ENCODE measurements at places on chromosomes 3 and 15.

GRCh38 chr15:42604894-42605744 lies 29.7 kb downstream of the STARD9 start:
- peak; percentile 10 for DNase-seq

GRCh38 chr15:66931768-66932633 lies 133.4 kb upstream of the SMAD3 start:
- DNase-seq: peak; percentile 18

GRCh38 chr15:67125589-67126502 lies 60.4 kb downstream of the SMAD3 start:
- DNase-seq: peak; percentile 96

DNA sequence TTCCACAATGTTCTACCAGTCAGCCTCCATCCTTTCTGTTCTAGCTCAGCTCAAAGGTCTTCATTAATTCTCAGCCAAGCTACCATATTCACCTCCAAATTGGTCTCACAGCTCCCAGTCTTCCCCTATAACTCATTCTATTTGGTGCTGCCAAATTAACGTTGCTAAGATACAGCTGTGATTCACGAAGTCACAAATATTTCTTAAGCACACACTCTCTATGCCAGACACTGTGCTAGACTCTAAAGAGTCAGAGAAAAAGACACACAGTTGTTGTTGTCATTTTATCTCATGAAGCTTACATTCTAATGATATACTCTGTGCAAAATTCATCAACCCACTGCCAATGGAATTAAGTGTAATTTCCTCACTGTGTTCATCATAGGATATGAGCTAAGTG lies 102.8 kb downstream of the FRMD5 start:
- DNase-seq: no peak

- no peak for DNase-seq
Observed at GRCh38 chr3:72186400-72186855, 401.5 kb upstream of the PROK2 start.

DNA sequence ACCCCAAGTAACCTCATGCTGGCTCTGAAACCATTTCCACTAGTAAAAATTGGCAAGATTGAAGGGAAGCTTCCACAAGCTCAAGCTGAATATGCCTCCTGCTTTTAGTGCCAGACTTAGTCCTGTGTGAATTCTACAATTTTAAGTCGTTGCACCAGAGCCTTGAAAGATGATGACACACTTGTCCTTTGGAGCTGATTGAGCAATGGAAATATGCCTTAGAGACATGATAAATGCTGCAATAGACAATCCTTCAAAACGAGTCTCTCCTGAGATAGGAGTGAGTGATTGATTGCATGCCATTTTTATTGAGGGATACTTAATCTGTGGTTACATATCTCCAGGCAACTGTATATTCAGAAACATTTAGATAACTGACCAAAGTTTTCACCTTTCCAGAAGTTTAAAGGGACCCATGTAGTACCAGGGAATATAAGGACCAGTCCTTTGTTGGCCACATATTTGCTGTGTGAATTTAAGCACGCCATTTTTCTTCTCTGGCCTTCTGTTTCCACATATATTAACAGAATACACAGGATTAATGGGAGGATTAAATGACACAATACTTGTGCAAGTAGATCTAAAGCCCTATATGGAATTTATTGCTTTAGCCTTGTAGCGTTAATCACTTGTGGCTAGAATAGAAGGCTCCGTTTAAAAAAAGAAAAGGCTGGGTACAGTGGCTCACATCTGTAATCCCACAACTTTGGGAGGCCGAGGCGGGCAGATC lies 65.1 kb downstream of the PPARG start:
- no peak for DNase-seq

- no peak for DNase-seq
Observed at GRCh38 chr15:69593981-69594966, 141.7 kb downstream of the RPLP1 start.

GRCh38 chr3:99945328-99945995 lies 127.8 kb downstream of the CMSS1 start:
- peak; percentile 37 for DNase-seq

GRCh38 chr3:156291272-156292123 lies 171.1 kb downstream of the KCNAB1 start:
- no peak for DNase-seq

GRCh38 chr3:117606866-117607265 lies 897.3 kb downstream of the TUSC7 start:
- DNase-seq: no peak

DNA sequence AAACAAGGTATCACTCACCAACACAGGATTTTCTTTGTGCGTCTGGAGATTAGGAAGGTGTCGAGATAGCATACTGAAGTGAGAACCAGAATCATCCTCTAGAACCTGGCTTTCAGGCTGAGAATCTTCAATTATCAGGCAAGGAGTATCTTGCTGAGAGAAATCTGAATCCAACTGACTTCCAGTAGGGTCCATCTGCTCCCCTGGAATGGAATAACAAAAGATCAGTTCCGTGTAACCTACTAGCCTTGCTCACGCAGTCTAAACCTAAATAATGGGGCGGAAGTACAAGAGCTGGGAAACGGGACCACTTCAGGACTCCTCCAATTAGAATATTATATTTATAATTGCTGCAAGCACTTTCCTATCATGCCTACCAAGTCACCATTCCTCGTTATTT lies 690 bp downstream of the TP53BP1 start:
- no peak for DNase-seq

DNA sequence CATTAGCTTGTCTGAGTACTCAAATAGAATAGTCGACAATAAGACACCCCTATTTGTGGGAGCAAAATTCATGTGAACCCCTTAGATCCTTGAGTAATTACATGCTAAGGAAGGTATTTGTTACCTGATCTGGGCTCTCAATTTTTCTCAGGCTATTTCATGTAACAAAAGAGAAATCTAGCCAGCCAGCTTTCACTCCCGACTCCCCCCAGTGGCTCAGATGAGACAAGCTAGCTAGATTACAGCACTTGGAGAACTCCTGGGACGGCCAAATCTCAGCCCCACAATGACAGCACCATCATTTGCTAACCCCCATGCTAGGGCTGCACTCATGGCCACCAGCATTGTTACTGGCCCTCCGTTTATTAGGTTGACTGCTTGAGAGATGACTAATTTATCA lies 41.3 kb downstream of the GLDN start:
- DNase-seq: no peak

DNA sequence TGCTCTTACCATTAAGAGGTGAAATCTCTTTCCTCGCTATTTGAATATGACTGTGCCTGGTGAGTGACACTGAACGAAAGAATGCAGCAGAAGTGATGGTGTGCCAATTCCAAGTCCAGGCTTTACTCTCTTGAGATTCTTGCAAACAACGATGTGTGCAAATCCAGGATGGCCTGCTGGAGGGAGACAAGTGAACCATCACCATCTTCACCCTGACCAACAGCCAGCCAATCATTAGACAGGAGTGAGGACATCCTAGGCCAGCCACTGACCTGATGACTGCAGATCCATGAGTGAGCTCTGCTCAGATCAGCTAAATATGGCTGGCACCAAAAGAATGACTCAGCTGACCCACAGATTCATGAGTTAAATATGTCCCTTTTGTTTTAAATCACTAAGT lies 878.0 kb downstream of the PDCD6IP start:
- no peak for DNase-seq

GRCh38 chr15:69482686-69483256 lies 30.2 kb downstream of the RPLP1 start:
- no peak for DNase-seq

GRCh38 chr3:99780749-99781148 lies 36.9 kb upstream of the CMSS1 start:
- no peak for DNase-seq

DNA sequence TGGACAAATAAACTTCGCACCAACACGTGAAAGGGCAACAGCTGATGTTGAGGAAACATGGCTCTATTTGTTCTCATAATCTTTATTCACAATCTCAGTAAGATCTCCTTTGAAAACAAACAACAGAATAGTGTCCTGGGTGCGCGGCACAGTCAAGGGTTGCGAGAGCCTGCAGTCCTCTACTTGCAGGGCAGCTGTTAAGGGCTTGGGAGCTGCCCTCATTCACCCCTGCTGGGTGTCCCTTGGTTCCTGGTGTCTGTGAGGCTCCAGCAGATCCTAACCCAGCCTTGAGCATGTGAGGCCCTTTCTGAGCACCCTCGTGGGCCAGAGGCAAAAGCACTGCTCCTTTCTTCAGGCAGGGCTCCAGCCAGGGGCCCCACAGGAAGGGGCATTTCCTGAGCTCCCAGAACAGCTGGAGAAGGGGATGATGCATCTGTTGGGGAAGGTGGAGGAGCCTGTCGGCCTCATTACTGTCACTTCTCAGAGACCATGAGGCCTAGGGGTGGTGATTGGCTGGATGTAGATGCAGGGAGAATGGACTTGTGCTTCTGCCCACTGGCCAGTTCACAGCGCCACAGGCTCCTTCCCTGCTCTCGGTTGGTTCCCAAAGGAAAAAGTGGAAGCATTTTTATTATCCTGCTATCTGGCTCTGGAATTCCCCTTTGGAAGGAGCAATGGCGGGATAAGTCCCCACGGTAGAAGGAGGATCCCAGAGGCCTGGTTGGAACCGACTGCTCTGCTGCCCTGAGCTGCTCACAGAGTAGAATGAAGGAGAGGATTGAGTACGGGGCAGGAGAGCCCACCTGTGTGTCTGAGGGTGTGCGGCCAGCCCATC lies 51.9 kb upstream of the KLF13 start:
- DNase-seq: no peak

- no peak for DNase-seq
Observed at GRCh38 chr15:98785807-98786621, 137.7 kb downstream of the IGF1R start.

GRCh38 chr15:39016706-39017105 lies 452.1 kb upstream of the RASGRP1 start:
- no peak for DNase-seq

GRCh38 chr3:50365080-50365841 lies 5.9 kb upstream of the TMEM115 start:
- DNase-seq: no peak

Measured in BJ (cell line).